Aortic smooth muscle cell (primary cell): ENCODE measurements at places on chromosomes 1 and 21. TPM values are rescaled to one million over a fixed set of nuclear protein-coding genes. Genes with fewer than 3 reads are reported as not detected.

The TFF2 gene
- not detected in 2 replicates for total RNA-seq

The ACTL8 gene
- not detected in 2 replicates for total RNA-seq

The METTL25B gene
- total RNA-seq, result 5.7 and 7.7 TPM in 2 replicates

The B3GALT5 gene
- total RNA-seq, result under 0.01 TPM in 2 replicates

The RAP1GAP gene
- total RNA-seq, result under 0.01 TPM in 1 of 2 replicates, not detected in the other

The FBXO2 gene
- 0.25 and 0.26 TPM in 2 replicates for total RNA-seq

The DNAJC28 gene
- total RNA-seq, result 1.6 and 1.8 TPM in 2 replicates

The PRDM16 gene
- 25.9 and 47.1 TPM in 2 replicates for total RNA-seq

The LPAR3 gene
- 0.13 and 0.31 TPM in 2 replicates for total RNA-seq

The CD160 gene
- total RNA-seq, result not detected in 2 replicates

The CYP4A11 gene
- total RNA-seq, result 0.13 TPM in 1 of 2 replicates, not detected in the other

The IQGAP3 gene
- total RNA-seq, result 18.8 and 25.0 TPM in 2 replicates

The POTED gene
- not detected in 2 replicates for total RNA-seq

The RBM11 gene
- not detected in 2 replicates for total RNA-seq

The ALPL gene
- under 0.01 TPM in 1 of 2 replicates, not detected in the other for total RNA-seq

The KCNC4 gene
- 1.1 TPM in 2 replicates for total RNA-seq
